ENCODE measurements at places on chromosomes 3 and 15.

- no peak for DNase-seq
Observed at GRCh38 chr3:51982352-51982837, 940 bp upstream of the ACY1 start.

DNA sequence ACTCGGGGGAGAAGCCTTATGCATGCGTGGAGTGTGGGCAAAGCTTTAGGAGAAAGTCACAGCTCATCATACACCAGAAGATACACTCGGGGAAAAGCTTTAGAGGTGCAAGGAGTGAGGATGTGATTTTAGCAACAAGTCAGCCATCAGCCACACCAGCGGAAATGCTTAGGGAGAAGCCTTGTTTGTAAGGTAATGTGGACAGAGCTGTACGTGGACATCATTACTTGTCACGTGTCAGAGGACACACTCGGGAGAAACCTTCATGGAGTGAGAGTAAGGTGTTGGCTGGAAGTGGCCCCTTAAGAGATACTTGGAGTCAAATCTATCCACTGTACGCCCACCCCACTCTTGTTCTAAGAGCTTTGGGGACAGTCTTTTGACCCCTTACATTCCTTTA, 28.7 kb downstream of the ZNF589 start:
- DNase-seq, result no peak

DNA sequence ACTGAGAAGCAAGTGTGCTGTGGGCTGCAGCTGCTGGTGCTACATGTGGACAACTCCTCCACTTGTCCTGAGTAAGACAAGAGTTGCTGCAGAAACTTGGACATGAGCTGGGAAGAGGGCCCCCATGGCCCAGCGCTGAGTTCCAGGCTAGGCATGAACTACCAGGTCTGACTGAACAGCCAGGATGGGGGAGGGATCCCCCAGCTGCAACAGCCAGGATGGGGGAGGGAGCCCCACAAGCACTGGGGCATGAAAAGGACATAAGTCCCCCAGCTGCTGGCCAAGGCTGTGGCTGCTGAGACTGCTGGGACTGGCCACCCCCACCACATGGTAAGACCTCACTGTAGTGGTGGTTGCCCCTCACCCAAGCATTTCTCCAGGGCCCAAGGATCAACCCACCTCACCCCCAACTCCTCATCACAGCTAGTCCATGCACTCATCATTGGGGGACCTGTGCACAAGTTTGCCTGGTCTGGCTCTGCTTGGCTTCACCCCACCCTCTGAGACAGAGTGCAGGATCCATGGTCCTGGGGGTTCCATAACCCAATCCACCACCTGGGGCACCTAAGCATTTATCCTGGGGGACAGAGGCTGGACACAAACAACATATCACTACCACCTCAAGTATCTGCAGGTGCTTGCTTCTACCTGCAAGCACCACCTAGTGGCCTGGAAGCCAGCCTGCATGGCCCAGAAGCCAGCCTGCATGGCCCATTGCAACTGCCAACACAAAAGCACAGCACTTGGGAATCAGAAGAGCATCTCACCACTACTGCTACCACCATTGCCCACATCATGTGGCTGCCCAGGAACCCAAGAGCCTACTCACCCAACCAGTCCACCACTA, 84.5 kb upstream of the STT3B start:
- no peak for DNase-seq

DNA sequence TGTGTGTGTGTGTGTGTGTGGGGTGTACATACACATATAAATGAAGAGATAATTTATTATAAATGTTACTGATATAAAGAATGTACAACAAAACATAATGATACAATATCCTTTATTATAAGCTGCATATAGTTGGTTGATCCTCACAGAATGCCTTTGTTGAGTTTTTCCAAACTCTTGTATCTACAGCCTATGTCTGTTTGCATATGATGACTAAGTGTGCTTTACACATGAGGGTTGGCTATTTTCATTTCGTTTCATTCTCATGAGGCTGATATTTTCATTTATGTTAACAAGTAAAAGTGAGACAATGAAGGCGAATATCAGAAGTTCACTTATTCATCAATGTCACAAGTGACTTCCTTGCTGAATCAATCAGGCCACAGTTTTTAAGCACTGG, 45.1 kb downstream of the TM2D3 start:
- no peak for DNase-seq

- DNase-seq, result no peak
Observed at GRCh38 chr3:37214076-37214475, 39.7 kb upstream of the LRRFIP2 start.

GRCh38 chr3:135500034-135500433, 465.5 kb upstream of the PPP2R3A start:
- no peak for DNase-seq

DNA sequence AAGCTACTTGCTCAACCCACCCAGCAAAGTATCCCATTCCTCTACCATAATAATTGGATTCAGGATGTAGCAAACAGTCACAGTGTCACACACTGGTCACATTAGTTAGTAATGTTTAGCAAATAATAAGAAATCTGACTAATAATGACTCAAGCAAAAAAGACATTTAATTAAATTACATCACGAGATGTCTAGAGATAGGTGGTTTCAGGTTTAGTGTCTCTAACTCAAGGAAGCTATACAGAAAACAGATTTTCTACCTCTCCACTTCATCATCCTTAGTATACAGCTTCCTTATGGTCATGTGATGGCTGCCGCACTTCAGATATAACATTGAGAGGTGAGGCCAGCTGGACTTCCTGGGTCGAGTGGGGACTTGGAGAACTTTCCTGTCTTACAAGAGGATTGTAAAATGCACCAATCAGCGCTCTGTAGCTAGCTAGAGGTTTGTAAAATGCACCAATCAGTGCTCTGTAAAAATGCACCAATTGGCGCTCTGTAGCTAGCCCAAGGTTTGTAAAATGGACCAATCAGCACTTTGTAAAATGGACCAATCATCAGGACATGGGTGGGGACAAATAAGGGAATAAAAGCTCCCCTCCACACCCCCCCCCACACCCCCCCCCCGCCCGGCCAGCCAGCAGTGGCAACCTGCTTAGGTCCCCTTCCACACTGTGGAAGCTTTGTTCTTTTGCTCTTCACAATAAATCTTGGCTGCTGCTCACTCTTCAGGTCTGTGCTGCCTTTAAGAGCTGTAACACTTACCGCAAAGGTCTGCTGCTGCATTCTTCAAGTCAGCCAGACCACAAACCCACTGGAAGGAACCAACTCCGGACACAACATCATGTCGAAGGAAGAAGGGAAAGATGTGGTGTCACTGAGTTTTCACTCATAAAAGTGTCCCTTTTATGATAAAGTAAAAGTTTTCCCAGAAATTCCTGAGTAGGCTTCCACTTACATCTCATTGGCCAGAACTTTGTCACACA, 24.9 kb upstream of the ARPIN start:
- no peak for DNase-seq

- no peak for DNase-seq
Observed at GRCh38 chr3:67044295-67044694, 46.2 kb downstream of the KBTBD8 start.

DNA sequence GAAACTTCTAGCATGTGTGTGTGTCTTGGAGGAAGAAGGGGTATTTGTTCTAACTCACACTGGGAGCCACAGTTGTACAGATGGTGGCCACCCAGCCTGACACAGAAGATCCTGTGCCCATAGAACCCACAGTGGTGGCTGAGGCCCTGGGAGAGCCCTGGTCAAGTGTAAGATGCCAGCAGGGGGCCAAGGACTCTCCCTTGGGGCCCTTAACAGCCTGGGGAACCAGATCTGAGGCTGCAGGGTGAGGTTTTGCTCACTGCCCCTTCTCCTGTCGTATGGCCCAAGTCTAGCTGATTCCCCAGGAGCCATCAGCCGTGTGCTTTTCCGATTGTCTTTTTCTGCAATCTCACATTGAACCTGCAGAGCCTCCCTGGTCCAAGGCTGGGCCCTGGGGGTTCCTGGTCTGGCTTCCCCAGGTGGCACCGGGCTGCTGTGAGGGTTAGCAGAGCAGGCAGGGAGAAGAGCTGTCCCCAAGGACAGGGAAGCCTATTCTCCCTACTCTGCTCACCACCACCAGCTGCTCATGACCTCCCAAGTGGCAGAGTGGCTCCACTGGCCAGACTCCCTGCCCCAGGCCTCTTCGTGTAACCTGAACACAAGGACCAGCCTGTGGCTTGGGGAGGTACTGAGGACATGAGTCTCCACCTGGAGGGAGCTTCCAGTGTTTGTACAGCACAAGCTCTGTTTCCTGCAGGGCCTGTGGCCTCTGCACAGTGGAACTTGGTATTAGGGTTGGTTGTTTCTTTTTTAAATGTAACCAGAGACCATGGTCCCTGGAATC, 51.9 kb downstream of the CA12 start:
- DNase-seq, result no peak

DNA sequence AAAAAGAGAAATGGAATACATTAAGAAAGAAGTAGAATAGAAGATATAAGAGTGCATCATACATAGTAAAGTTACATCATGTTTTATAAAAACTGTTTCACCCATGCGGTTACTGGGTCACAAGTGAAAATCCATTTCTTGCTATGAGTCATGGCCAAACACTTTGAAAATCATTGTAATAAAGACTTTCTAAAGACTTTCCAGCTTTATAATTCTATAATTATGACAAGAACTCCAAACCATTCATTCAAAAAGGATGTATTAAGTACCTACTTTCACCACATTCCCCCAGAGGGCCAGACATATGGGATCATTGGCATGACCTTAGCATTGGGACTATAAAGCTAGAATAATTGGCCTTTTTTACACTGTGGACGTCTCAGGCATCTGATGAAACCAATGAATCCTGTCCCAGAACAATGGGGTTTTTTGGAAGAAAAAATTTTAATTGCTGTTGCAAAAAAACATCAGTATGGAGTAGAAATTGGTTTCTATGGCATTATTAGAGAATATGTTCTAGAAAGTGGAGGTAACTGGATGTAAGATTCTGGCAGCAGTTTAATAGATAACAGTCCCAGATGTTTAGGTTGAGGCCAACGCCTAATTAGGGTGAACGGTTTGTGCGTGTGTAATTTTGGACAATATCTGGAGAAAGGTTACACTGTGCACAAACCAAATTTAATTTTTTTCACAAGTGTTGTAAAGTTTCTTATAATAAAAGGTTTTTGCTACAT, 3.3 kb upstream of the SKIC8 start:
- no peak for DNase-seq

DNA sequence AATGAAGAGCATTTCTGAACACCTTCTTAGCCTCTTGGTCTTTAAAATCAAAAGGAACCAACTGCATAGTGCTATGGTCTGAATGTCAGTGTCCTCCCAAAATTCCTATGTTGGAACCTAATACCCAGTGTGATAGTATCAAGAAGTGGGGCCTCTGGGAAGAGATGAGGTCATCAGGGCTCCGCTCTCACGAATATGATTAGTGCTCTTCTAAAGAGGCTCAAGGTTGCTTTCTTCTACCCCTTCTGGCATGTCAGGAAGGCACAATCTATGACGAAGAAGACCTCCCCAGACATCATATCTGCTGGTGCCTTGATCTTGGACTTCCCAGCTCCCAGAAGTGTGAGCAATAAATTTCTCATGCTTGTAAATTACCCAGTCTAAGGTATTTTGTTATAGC, 209.5 kb downstream of the MAGI1 start:
- no peak for DNase-seq

- no peak for DNase-seq
Observed at GRCh38 chr3:173098959-173099358, 42.1 kb downstream of the SPATA16 start.

- DNase-seq, result no peak
Observed at GRCh38 chr15:80003171-80003570, 32.2 kb upstream of the BCL2A1 start.

DNA sequence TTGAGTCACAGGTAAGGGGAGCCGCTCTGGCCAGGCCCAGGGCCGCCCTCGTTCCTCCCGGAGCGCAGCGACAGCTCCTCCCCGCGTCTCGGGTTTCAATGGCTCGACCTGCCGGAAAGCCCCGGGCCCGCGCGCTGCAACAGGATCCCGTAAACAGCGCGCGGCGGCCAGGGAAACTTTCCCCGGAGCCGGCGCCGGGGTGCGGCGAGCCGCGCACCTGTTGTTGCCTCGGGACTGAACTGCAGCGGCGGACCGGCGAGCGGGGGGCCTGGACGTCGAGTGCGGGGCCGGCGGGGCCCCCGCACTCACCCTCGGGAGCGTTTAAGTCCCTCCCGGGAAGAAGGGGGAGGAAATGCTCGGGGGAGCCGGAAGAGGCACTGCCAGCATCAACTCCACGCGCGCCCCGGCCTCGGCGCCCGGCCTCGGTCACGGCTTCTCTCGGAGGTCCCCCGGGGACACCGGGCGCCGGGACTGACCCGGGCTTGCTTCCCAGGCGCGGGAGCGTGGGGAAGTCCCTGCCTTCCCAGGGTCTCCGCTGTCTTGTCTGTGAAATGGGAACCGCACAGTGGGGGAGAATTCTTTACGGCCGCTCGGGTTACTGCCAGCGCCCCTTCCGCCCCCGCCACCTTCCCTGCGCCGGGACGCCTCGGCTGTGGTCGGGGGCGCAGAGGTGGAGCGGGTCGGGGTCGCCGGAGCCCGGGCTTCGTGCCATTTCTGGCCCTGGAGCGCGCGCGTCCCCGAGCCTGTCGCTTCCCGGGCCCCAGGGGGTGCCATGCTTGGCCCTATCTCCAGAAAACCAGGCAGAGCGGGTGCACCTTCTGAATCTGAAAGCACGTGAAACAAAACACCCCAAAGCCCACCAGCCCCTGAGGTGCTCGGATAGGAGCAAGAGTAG, 7.5 kb upstream of the PGPEP1L start:
- no peak for DNase-seq

GRCh38 chr15:44194323-44195150, 534 bp downstream of the FRMD5 start:
- no peak for DNase-seq

- DNase-seq, result no peak
Observed at GRCh38 chr15:100601163-100601562, 821 bp downstream of the LINS1 start.

DNA sequence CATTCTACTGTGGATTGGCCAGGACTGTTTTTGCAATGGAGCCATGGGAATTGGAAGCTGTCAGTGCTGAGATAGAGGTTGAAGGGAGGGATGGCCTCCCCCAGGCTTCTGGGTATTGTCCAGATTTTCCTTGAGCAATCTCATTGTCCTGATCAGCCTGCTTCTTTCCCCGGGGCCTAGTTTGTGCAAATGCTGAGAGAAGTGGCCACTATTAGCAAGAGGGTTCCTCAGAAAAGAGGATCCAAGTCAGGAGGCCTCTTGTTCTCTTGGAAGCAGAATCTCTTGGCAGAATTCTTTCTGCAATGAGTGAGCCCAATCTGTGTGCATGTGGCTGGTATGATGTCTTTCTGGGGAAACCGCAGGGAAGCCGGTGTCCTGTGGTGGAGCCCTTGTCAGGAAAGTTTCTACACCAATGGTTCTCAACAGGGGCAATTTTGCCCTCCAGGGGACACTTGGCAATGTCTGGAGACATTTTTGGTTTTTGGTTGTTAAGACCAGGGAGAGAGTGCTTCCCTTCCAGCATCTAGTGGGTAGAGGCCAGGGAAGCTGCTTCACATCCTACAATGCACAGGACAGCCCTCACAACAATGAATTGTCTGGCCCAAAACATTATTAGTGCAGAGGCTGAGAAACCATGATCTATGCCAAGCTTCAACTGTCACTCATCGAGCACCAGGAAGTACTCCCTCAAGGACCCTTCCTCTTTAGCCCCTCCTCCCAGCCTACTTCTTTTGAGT, 2.0 kb downstream of the LIPC start:
- no peak for DNase-seq
